Naive thymus-derived CD4-positive, alpha-beta T cell (primary cell): ENCODE measurements at places on chromosomes 3 and 15. TPM values are rescaled to one million over a fixed set of nuclear protein-coding genes. Genes with fewer than 3 reads are reported as not detected.

TATDN2 gene
- 26.8 TPM for polyA plus RNA-seq

DNA sequence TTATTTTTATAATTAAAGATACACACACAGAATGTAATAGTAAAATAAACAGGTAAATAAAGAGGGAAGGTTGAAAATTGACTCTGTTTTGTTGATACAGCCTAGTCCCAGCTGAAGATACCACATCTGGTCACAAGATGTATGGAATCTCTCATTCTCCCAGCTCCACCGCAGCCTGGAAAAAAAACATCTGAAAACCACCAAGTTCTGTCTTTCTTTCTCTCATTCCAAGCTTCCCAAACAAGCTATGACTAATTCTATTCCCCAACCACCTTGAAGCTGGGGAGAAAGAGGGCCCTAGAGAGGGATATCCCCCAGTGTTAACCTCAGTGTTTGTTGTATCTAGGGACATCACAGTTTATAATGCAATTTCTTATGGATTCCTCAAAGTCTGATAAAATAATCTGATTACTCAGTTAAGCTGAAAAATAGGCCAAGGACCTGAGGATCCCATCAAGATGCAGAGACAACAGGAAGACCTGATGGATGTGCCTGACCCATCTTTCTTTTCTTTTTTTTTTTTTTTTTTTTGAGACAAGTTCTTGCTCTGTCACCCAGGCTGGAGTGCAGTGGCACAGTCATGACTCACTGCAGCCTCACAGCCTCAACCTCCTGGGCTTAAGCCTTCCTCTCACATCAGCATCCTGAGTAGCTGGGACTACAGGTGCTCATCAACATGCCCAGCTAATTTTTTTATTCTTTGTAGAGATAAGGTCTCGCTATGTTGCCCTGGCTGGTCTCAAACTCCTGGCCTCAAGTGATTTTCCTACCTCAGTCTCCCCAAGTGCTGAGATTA is 38.1 kb downstream of the SRGAP3 start:
- DNase-seq: no peak

DNA sequence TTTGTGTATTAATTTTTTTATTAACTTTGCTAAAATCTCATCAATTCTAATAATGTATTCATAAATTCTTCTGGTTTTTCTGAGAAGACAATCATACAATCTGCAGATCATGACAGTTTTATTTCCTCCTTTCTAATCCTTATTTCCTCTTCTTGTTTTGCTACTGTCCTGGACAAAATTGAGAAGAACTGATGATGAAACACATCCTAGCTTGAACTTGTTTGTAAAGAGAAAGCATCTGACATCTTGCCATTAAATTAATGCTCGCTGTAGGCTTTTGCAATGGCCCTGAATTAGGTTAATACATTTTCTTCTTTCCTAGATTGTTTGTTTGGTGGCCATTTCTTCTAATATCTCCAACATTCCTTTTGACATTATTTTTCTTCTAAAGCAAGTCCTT is 110.9 kb upstream of the TPM1 start:
- DNase-seq: no peak

DNA sequence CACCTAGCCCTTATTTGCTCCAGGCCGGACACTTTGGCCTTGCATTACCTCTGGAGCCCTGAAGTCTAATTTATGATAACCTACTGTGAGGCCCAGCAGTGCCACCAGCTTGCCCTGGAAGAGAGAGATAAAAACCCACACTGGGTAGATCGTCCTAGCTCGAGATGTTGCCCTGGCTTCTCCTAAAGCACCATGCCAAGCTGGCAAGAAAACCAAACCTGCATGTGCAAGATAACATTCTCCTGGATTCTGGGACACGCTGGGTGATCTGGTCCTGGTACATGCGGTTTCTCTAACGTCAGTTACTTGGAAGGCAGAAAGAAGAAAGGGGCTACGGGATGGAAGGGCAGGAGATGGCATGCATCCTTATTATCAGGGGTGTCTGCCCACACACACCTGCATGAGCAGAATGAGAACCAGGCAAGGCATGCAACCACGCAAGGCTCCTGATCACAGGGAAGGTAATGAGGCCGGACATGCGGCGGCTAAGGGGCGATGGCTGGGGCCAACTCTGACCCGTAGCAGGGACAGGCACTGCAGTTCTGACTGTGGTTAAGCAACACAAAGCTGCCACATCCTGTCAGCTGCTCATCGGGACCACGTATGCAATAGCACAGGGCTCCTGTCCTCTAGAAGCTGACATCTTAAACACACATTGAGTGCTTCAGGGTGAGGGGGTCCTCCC is 73.0 kb downstream of the OXNAD1 start:
- DNase-seq: peak; percentile 38

- DNase-seq: no peak
These were observed 111.5 kb upstream of the ETV5 start for GRCh38 chr3:186220365-186220764.

DNA sequence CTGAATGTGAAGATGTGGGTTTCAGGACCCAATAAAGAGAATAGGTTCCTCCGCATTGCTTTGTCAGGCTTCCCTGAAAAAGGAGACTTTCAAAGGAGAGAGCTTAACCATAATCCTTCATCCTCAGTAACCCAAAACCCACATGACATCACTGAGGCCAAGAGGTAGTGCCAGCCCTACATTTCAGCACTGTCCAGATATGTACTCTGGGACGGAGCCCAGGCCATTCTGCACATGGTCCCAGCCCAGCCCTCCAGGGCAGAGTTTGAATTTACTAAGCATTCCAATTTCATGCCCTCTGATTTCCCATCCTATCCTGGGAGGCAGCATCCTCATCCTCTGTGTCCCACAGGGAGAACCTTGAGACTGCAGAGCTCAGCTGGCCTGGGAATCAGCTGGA is 210.5 kb downstream of the GABRB3 start:
- DNase-seq: no peak

- DNase-seq: no peak
These were observed 207.9 kb upstream of the GAP43 start for GRCh38 chr3:115415246-115415996.

DNA sequence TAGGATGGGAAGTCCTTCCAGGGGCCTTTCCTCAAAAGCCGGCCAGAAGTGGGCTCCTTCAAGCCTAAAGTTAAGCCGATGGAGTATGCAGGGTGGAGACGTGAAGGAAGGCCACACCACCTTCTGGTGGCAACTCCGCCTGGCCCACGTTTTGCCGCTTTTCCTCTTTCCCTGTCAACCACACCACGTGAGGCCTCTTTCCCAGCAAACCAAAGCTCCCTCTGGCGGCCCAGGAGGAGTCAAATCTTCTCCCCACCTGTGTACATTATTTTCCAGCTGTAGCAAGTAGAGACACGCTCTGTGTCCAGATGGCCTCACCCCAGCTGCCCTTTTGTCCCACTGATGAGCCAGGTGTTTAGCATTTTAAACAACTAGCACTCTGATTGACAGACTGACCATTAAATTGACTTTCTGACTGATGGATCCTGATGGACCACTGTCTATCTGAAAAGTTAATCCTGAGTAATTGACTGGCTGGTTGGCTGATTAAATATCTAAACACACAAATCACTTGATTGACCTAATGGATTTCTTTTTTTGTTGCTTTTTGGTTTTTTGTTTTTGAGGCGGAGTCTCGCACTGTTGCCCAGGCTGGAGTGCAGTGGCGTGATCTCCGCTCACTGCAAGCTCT is 59.6 kb upstream of the ZBTB38 start:
- DNase-seq: no peak

- no peak for DNase-seq
These were observed 128.2 kb downstream of the SUCLG2 start for GRCh38 chr3:67526246-67526645.

- DNase-seq: no peak
These were observed 726 bp upstream of the PROK2 start for GRCh38 chr3:71785532-71786216.
